ENCODE measurements at places on chromosomes 6 and 20.

DNA sequence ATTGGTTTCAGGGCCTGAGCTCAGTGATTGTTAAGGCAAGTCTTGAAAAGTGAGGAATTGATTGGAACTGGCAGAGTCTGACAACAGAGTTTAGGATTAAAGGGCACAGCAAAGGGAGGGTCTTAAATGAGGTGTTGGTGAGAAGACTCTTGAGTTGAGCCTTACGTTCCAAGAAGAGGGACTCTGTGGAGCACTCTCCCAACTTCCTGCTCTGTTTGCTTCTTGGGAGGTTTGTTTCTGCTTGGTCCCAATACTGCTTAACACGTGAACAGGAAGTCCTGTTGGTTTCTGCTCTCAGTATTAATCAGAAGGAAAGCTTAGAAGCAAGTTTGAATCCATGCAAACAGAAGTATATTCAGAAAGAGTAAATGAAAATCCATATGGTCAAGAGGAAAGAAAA is 15.6 kb upstream of the SYNDIG1 start:
- DNase-seq: no peak

- DNase-seq: no peak
Measured at GRCh38 chr6:49499623-49500022, at the start of gene GLYATL3. GLYATL3 (plus strand) TSS chr6:49499923; CDS start chr6:49511991, 12,068 bp downstream.

- DNase-seq: no peak
Measured at GRCh38 chr6:52868240-52868639, 27.6 kb upstream of the GSTA5 start.

DNA sequence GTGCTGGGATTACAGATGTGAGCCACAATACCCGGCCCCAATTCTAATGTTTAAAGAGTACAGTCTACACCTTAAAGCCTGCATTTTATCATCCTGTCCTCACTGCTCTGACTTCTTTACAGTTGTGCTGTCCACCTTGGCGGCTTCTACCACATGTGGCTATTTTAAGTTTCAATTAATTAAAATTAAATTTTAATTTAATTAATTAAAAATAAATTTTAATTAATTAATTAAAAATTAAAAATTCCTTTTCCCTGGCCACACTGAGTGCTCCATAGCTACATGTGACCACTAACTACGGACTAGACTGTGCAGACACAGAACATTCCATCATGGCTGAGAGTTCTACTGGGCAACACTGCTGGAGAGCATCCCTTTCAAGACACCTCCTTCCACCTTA is 27.4 kb downstream of the ATP9A start:
- no peak for DNase-seq

- DNase-seq: no peak
Measured at GRCh38 chr6:20719980-20720379, 185.7 kb downstream of the CDKAL1 start.

- no peak for DNase-seq
Measured at GRCh38 chr20:59850018-59850641, 83.3 kb downstream of the SYCP2 start.

DNA sequence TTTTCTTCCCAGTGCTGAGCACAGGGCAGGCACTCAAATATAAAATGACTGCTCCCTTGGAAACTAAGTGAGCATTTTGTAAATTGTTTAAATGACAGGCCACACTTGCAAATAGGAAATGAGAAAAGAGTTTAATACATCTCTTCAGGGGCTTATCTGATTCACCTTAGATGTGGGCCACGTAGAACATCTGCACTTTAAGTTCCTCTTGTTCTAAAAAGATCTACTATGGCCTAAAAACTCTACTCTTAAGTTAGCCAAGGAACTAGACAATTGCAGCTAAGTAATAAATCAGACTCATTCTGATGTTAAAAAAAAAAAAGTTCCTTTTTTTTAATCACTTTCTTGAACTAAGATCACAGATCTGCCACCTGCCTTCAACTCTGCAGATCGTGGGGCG is 126.3 kb downstream of the KIF16B start:
- DNase-seq: no peak

DNA sequence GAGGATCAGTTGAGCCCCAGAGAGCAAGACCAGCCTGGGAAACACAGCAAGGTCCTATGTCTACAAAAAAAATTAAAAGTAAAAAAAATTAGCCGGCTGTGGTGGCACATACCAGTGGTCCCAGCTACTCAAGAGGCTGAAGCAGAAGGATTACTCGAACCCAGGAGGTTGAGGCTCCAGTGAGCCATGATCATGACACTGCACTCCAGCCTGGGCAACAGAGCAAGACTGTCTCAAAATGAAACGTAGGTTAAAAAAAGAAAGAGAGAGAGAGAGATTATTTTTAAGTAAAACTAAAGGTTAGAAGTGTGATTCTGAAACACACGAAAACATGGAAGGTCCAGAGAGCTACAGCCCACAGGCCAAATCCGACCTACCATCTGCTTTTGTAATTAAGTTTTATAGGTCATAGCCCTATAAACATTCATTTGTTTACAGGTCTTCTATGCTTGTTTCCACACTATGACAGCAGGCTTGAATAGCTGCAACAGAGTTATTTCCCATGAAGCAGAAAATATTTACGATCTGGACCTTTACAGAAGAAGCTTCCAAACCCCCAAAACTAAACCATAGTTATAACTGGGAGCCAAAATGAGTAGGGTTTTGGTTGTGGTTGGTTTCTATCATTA is 279.7 kb downstream of the GMDS start:
- DNase-seq: no peak

DNA sequence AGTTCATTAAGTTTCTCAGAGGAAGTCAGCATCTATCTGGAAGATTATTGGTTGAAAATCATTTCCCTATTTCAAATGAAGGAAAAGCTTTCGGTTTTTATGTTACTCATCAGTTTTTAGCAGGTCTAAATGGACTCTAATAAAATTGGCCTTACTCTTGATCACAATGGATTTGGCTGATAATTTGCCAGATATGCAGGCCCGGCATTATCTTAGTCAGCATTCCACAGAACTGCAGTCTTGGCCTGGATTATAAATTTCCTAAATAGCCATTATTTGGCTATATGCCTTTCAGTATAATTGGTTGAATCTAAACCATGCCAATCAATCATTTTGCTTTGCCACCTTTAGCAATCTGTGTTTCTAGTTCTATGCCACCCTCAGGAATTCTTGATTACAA is 91.7 kb upstream of the KCNQ5 start:
- no peak for DNase-seq

DNA sequence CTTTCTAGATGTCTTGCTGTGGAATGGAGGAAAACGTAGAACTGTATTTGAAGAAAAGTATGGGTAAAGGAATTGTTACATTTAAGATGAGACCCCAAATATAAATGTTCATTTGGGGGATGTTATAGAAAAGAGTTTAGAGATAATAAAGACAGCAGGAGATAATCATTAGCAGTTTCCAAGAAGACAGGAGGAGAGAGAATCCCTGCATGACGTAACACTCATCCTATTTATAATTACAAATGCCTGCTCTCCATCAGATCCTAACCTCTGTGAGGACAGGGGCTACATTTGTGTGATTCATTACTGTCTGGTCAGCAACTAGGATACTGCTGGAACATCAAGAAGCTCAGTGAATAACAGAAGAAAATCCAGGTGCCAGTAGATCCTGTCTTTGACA is 133.0 kb upstream of the HDDC2 start:
- DNase-seq: no peak

- no peak for DNase-seq
Measured at GRCh38 chr6:61649845-61650244, 636.2 kb downstream of the KHDRBS2 start.

GRCh38 chr6:105077596-105078385 is 102.0 kb downstream of the POPDC3 start:
- DNase-seq: no peak

GRCh38 chr6:115617031-115617430 is 443.7 kb downstream of the FRK start:
- no peak for DNase-seq

DNA sequence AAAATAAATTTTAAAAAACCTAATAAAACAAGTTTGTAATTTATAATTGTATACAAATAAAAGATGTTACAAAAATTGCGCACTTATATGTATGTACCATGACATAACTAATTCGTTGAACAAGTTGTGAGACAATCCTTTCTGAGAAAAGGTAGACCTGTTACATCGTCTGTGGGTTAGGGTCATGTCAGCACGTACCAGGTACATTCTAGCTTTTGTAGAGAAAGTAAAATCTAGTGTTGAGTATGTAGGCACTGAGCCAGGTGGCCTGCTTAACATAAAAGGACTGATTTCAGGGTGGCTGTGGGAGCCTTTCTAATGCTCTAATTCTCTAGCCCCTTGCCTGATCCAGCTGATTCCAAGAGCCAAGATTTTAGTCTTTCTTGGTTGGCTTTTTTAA is 10.4 kb downstream of the RPL7L1 start:
- DNase-seq: no peak

All from NCI-H2081 treated with DMSO at 0.1 percent for 48 hours (cell line).